ENCODE measurements at places on chromosomes 4 and X.

DNA sequence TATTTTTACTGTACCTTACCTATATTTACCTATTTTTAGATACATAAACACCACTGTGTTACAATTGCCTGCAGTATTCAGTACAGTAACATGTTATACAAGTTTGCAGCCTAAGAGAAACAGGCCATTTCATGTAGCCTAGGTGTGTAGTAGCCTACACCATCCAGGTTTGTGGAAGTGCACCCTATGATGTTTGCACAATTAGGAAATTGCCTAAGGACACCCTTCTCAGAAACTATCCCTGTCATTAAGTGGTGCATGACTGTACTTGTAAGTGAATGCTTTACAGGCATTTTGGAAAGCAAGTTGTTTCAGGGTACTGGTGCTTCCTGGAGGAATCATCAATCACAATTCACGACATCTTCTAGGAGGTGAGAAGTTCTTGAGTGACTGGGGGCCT lies 991.8 kb upstream of the SLIT2 start:
- DNase-seq = no peak

DNA sequence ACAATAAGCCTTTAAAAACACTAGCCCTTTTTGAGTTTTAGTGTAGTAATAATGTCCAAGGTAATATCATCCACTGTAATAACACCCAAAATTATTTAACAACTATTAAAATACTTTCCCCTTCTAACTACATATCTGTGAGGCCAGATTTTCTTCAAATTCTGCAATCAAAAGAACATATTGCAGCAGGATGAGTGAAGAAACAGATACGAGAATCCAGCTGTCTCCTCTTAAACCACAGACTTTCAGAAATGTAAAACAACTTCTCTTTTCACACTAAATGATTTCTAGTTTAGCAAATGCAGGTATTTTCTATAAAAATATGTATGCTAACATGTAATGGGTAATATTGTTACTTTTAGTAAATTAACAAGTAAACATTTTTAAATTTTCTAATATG lies 148.9 kb downstream of the PRDM5 start:
- no peak for DNase-seq

- DNase-seq = no peak
Observed at GRCh38 chr4:134408897-134409296, 207.3 kb upstream of the PABPC4L start.

DNA sequence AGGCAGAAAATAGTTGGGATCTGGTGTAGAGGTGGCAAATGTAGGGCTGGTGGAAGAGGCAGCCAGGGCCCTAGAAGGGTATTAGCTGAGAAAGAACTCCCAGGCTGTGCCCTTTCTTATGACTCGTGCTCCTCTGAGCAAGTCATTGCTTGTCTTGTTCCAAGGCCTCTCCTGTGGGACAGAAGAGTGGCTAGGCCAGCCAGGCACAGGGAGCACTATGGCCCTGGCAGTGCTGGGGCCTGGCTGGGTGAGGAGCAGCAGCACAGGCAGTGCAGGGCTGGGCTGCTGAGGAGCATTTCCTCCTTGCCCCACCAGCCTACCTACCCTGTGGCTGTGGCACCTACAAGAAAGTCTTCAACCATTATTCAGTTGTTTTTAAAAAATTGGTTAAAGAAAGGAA lies 298.5 kb upstream of the NR3C2 start:
- DNase-seq = no peak

- no peak for DNase-seq
Observed at GRCh38 chr4:69697536-69698242, 44.6 kb upstream of the UGT2A1 start.

DNA sequence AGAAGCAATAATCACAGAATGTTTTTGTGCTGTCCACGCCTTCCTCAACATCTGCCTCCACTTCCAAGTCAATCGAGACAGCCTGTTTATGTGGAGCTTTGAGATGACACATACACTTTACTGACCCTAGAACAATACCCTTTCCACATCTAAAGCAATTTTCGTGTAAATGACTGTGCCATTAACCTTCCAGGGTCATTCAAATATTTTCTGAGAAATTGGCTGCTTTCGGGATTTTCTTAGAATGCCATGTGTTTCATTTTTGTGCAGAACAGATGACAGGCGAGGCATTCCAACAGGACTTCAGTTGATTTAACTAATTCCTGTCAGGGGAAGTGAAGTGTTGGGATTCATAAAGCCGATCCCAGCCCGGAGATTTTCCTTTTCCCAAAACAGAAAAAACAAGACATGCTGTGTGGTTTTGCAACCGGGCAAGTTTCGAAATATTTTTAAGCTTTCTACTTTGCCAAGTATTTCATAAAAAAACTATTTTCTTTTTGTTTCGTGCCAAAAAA lies 73.9 kb downstream of the SORBS2 start:
- DNase-seq = no peak

GRCh38 chrX:87337267-87337666 lies 180.3 kb upstream of the KLHL4 start:
- DNase-seq = no peak

DNA sequence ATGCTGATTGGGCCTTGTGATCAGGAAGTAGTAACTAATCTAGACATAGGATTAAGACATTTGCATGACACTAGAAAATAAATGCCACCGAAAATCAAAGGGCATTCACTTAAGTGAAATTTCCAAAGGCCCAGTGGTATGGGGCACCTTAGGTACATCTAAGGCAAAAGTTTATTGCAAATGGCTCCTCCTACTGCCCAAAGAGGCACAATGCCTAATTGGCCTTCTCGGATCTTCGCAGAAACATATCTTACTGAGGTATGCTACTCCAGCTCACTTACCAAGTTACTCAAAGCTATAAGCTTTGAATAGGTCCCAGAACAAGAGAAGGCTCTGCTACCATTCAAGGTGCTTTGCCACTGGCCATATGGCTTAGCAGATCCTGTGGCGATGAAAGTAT lies 174.8 kb upstream of the CXCL13 start:
- no peak for DNase-seq

DNA sequence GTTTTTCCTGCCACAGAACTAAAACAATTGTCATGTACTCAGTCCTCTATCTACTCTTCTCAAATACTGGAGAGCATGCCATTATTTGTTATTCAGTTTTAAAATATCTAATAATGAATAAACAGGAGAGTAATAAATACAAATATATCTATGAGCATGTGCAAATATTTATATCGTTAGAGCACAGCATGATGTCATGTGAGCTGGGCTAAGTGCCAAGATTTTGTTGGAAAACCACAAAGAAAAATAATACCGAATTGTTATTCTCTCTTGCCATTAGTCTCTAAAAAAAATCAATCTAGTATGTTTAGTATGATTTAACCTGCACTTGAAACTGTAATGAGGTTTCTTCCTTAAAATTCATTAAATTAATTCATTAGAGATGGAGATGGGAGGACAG lies 97.3 kb downstream of the DDX60 start:
- DNase-seq = no peak

Data from NCI-H187 (cell line).